NCI-H1694 (cell line): ENCODE measurements at places on chromosomes 6 and 20.
A peak's percentile ranks its signal among the peaks of the same experiment; 100 is the strongest.

GRCh38 chr6:35310265-35310831 lies 12.7 kb downstream of the DEF6 start:
- no peak for DNase-seq

GRCh38 chr6:107843400-107843799 lies 19.3 kb upstream of the SCML4 start:
- no peak for DNase-seq

GRCh38 chr6:29483186-29483585 lies 4.6 kb downstream of the MAS1L start:
- DNase-seq: no peak

DNA sequence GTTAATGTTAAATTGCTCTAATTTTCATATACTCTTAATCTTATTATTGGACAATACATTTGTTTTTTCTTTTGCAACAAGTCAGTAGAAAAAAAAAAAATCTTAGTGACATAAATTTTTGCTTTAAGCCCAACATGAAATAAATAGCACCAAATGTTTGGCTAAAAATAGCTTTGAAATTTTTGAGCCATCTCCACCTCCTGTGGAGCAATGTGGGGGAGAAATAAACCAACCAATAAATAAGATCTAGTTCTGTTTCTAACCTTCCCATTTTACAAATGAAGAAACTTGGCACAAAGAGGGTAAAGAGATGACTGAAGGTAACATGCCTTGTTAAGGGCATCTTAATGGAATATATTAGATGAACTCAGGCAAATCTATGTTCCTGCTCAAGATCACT lies 91.4 kb downstream of the PRKN start:
- DNase-seq: no peak

DNA sequence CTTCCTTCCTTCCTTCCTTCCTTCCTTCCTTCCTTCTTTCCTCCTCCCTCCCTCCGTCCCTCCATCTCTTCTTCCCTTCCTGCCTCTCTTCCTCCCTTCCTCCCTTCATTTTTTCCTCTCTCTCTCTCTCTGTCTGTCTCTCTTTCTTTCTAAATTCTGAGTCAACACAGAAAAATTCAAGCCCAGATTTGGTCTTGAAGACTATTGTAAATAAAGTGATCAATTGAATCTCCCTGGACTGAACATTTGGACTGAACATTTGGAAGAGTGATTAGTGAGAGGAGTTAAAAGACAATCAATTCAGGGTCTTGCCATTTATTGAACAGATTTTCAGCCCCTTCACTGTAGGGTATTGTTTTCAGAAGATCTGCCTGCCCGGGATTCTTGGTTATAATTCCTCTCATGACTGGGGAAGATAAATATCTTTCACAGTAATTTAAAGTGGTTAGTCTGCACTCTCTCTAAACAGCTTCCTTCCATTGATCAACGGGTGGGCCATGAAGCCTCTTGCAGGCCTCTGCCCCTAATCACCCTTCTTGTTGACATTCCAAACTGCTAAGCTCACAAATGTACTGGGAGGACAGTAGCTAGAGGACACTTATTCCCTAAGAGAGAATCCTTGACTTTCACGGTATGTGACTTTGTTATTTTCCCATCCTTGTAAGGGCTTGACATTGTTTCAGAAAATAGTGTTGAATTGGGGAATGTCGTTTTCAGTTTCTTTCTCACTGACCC lies 101.7 kb upstream of the BMP2 start:
- DNase-seq: no peak

- no peak for DNase-seq
Measured at GRCh38 chr6:43302126-43302525, 4.1 kb downstream of the SLC22A7 start.

GRCh38 chr6:17058550-17058949 lies 43.3 kb upstream of the STMND1 start:
- no peak for DNase-seq

DNA sequence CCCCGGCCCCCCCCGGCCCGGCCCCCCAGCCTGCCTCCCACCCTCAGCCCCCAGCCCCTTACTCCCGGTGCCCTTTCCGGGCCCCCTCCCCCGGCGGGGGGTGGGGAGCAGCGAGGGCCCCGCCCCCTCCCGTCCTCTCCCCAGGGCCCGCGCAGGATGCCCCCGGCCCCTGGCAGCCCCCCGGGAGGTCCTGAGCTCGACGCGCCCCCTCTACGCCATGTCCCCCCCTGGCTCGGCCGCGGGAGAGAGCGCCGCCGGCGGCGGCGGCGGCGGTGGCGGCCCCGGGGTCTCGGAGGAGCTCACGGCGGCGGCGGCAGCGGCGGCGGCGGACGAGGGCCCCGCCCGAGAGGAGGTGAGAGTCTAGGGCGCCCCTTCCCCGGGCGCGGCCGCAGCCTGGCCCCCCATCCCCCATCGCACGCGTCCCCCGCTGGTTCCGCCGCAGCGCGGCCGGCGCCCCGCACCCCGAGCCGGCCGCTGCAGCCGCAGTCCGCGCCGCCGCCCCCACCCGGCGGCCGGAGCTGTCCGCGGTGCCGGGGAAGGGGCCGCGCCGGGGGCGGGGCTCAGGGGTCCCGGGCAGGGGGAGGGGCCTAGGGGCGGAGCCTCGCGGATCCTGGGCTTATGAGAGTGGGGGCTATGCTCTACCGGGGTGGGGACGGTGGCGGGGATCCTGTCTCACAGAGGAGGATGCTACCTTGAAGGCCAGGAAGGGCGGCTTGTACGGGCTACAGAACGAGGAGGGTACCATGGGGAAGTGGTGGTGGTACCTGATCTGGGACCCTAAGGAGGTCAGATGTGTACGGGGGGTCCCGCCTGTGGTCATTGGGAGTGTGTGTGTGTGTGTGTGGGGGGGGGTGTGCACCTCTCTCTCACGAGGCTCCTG lies 516 bp downstream of the TMEM151B start:
- peak; percentile 26 for DNase-seq

DNA sequence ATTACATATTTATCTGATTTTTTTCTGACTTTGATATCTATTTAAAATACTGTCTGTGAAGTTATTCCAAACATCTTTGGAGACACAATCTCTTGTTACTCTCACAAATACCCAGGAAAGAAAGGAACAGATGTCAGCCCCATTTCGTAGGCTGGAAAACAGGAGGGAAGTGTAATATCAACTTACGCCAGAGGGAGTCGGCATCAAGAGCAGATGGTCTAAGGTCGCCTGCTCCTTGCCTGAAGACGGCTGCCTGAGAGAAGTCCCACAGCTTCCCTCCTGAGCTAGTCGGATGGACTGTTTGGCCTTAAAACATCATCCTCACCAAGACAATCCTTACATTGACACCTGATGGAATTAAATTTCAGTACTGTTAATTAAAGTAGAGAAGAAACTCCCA lies 13.4 kb downstream of the CST7 start:
- peak; percentile 43 for DNase-seq

- no peak for DNase-seq
Measured at GRCh38 chr6:150314230-150315188, 54.3 kb upstream of the IYD start.

DNA sequence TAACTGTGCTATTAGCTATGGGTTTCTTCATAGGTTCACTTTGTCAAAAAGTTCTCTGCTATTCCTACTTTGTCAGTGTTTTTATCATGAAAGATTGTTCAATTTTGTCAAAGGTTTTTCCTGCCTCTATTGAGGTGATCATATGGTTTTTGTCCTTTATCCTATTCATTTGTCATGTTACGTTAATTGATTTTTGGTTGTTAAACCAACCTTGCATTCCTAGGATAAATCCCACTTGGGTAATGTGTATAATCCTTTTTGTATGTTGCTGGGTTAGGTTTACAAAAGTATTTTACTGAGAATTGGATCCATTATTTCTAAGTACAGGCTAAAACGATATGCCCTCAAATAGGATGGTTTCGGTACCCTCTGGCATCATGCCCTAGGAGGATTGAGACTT lies 5.0 kb downstream of the PHACTR2 start:
- DNase-seq: no peak

DNA sequence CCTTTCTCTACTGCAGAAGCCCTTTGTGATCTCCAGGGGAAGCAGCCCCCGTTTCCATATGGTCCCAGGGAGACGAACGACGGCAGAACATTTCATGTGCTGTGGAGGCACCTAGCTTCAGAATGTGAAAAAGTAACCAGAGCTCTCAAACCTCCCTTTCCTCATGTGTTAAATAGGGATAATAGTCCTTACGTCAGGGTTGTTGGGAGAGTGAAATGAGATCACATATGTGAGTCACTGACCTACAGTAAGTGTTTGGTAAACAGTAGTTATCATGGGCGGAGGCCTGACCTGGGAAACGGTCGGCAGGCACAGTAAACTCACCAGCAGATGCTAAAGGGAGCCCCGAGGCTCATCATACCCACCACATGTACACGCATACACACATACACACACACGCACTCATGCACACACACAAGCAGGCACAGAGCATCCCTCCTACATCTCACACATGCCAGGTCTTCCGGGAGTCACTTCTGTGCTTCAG lies 89.7 kb downstream of the LY86 start:
- no peak for DNase-seq

DNA sequence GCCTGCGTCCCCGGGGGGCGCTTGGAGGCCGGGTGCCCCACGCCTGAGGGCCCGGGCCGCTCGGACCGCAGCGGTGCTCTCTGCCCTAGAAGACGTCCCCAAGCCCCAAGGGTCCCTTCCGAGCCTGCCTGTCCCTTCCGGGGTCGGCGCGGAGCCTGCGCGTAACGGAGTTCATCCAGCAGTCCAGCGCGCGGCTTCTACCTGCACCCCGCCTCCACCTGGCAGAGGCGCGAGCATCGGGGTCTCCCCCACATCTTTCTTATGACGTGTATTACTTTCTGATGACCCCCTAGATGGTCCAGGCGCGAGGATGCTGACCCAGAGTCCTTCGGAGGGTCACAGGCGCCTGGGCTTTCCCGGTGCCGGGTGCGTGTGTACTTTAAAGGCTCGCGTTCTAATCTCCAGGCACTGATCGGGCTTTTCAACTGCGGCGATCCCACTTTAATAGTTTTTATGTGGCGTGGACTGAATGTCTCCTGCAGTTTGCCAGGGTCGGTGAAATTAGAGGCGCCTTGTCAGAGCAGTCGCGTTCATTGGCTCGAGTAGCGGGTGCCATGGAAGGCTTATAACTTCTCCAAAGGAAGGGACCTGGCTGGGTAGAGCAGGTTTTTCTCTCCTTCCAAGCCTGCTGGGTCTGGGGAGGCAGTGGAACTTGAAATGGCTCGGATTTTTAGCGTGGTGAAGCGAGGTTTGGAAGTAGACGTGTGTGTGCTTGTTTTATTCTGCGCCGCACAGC lies 912 bp downstream of the EYA4 start:
- DNase-seq: no peak

DNA sequence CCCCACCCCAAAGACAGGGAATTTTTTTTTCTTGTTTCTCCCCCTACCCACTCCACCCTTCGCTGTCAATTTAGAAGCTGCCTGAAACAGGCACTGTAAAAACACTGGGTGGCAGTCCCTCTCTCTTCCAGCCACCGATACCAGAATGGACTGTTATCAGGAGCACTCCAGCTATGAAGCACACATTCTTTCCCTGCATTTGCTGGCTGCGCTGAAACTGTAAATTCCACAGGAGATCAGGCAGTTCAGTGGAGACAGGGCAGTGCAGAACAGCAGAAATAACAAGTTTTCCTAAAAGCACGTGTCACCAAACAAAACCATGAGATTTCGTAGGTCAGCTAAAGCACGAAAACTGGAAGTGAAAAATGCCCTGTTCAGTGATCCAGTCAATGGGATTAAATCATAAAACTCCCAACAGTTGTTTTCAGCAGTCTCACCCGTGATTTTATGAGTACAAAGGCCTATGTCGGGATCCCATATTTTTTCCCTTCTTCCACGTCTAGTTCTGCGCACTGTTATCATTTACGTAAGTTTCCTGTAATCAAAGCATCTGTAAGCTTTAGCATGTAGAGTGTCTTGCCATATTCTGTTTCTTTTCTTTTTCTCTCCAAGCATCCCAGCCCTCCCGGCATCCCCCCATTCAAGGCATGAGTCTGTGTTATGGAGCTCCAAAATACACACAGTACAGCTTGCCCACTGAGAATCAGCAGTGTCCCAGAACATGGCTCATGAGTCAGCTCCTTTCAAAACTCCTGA lies 359.9 kb upstream of the EPHA7 start:
- no peak for DNase-seq

- no peak for DNase-seq
Measured at GRCh38 chr6:2861060-2861821, 19.6 kb upstream of the SERPINB1 start.

DNA sequence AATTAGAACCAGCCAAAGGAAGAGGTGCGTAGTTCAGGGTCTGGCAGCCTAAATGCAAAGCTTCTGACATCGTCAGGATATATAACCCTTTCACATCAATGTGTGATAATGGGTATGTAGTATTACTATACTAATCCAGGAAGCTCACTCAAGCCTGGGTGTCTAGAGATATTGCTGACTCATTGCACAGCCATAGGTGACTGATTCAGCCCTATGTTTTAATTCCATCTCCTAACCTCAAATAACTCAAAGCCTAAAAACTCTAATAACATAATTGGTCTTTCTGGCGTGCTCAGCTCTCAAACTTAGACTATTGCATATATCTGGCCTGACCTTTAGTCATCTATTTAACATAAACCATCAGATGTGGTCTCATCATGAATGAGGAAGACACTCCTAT lies 658.4 kb downstream of the TBC1D32 start:
- DNase-seq: no peak

- DNase-seq: no peak
Measured at GRCh38 chr6:11851387-11851786, 72.8 kb upstream of the ADTRP start.

DNA sequence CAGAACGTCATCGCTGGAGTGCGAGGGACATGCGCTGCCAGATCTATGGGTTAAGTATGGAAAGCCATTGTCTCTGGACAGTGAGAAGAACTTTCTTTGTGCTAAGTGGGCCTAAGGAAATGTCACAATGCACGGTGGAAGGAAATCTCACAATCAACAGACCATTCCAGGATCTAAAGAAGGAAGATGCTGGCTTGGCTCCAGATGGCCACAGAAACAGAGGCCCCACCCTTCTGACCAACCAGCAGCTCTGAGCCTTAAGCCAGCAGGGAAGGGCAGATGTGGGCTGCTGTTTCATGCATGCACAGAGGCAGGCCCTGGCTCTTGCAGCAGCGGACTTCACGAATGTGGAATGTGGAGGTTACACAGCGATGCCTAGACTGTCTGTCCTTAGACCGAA lies 156.3 kb downstream of the SOBP start:
- DNase-seq: no peak

DNA sequence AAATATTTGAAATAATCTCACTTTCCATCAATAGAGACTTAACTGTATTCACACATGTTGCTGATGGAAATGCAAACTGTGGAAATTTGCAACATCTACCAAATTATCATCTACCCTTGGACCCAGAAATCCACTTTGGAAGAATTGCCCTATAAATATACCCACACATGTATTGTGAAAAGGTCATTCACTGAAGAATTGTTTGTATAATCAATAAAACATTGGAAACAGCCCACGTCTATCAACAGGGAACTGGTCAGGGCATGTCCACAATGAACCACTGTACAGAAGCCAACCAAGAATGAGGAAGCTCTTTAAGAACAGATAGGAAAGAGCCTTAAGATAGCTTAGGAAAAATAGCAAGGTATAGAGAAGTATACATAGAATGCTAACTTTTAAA lies 36.2 kb downstream of the PXDC1 start:
- no peak for DNase-seq
